Osteoblast (primary cell): ENCODE measurements at places on chromosomes 2 and 18.

GRCh38 chr18:44830581-44830980, 149.9 kb downstream of the SETBP1 start:
- no peaks in the 10 kb centered on the region for H3K27me3 ChIP-seq
- H3K4me3 ChIP-seq = no peak overlapping the region
- H3K27ac ChIP-seq = no peak overlapping the region
- no peaks in the 10 kb centered on the region for H3K36me3 ChIP-seq

GRCh38 chr2:65554765-65555591, 122.6 kb upstream of the SPRED2 start:
- no peaks in the 10 kb centered on the region for H3K27me3 ChIP-seq
- no peak overlapping the region for H3K27ac ChIP-seq
- no peak overlapping the region for H3K4me3 ChIP-seq
- H3K4me1 ChIP-seq = peaks cover 17% of the 10 kb centered on the region
- no peaks in the 10 kb centered on the region for H3K36me3 ChIP-seq

DNA sequence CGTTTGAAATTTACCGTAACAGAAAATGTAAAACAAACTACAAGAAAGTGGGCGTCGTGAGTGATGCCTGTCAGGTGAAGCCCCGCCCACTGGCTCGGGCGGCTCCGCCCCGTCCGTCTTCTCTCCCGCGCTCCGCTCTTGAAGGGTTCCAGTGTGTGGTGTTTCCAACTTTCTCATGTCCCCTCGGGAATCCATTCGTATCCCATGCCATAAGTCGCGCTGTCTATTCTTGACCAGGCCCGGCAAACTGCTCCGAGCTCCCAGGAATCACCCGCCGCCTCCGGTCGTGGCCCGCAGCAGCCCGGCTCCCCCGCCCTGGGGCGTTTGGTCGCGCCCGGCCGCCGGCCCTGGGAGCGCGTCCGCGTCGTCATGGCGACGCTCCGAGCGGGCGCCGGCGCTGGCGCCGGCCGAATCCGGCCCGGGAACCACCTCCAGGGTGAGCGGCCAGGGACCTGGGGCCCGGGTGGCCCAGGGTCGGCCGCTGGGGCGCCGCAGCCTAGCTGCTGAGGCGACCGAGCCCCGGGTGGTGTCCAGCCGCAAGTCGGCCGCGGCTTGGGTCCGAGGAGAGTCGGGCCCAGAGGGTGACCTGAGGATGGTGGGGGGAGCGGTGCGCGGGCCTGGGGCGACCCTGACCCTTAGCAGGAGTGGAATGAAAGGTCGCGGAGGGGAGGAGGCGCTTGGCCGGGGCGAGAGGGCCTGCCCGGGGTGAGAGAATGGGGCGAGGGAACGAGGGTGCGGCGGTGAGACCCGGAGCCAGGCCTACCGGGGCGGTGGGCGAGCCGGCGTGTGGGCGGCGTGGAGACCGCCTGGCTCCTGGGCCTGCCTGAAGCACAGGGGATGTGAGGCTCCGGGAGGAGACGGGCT, at the start of gene CFAP221:
CFAP221 (plus strand) TSS at position 375 of the 864 bp plus-strand sequence. CDS start 1,683 bp downstream, outside the sequence.
- H3K27me3 ChIP-seq = peaks cover 36% of the 10 kb centered on the region
- H3K4me1 ChIP-seq = peaks cover 13% of the 10 kb centered on the region
- DNase-seq = peak; percentile 95
- no peak within 1 kb of the TSS for H3K27ac ChIP-seq

DNA sequence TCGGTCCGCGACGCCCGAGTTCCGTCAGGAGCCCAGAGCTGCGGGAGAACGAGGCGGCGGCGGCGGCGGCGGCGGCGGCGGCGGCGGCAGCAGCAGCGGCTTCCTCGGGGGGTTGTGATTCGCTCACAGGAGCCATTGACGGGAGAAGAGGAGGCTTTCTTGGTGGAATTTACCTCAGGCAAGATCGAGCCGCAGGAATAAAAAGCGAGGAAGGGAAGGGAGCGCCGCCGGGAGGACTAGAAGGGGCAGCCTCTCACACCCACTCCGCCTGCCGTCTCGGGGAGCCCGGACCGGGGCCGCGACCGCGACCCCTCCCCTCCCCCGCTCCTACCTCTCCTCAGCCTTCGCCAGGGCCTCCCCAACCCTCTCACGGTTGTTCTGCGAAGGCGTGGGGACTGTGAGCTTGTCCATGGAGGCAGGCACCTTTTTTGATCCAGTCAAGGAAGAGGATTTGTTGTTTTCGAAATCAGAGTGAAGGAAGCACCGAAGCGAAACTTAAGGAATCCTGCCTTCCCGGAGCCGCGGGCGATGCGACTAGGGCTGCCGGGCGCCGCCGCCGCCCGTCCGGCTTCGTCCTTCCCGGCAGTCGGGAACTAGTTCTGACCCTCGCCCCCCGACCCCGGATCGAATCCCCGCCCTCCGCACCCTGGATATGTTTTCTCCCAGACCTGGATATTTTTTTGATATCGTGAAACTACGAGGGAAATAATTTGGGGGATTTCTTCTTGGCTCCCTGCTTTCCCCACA, 506 bp downstream of the BMPR2 start:
- H3K4me3 ChIP-seq = peak overlapping the region; percentile 98
- no peak for DNase-seq
- H3K4me1 ChIP-seq = peaks cover 19% of the 10 kb centered on the region
- H3K36me3 ChIP-seq = no peaks in the 10 kb centered on the region
- peak overlapping the region; percentile 85 for H3K27ac ChIP-seq
- no peaks in the 10 kb centered on the region for H3K27me3 ChIP-seq

DNA sequence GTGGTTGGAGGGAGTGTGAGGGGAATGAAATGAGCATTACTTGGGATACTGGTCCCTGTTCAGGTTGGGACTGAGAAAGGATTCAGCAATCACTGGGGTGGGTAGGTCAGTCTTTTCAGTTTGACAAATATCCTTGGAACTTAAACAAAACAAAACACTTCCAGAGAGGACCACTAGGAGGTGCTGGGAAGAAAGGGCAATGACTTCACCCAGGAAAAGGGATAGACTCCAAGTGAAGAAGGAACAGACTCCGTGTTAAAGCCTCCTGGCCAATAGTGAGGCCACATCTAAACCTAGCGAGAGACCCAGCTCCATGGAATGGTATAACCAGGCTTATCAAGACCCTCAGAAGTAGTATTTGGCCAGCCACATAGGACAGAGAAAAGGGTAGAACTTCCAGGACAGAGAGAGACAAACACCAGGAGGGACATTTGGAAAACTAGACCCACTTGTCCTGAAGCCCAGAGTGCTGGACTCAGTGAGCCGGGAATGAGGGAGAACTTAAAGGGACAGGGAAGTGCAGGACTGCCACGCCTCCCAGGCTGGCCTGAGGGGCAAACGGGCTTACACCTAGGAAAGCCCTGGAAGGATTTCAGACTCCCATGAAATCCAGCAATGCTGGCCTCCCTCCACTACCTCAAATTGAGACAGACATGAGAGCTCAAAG, 19.6 kb upstream of the KCNG3 start:
- no peaks in the 10 kb centered on the region for H3K36me3 ChIP-seq
- H3K4me3 ChIP-seq = no peak overlapping the region
- no peaks in the 10 kb centered on the region for H3K4me1 ChIP-seq
- no peak overlapping the region for H3K27ac ChIP-seq
- H3K27me3 ChIP-seq = no peaks in the 10 kb centered on the region

DNA sequence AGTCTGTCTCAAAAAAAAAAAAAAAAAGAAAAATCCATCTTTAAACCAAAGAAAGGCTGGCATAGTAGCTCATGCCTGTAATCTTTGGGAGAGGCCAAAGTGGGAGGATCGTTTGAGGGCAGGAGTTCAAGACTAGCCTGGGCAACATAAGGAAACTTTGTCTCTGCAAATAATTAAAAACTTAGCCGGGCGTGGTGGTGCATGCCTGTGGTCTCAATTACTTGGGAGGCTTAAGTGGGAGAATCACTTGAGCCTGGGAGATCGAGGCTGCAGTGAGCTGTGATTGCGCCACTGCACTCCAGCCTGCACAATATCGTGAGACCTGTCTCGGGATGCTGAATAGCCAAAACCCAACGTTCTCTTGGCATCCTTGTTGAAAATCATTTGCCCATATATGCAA, 6.1 kb downstream of the CNOT11 start:
- no peak overlapping the region for H3K27ac ChIP-seq
- no peak for DNase-seq
- H3K4me3 ChIP-seq = no peak overlapping the region
- peaks cover 10% of the 10 kb centered on the region for H3K4me1 ChIP-seq

- no peaks in the 10 kb centered on the region for H3K27me3 ChIP-seq
- H3K4me1 ChIP-seq = peaks cover 37% of the 10 kb centered on the region
- DNase-seq = peak; percentile 96
- no peaks in the 10 kb centered on the region for H3K36me3 ChIP-seq
Observed at GRCh38 chr18:48872234-48873145, 78.3 kb downstream of the SMAD7 start.

DNA sequence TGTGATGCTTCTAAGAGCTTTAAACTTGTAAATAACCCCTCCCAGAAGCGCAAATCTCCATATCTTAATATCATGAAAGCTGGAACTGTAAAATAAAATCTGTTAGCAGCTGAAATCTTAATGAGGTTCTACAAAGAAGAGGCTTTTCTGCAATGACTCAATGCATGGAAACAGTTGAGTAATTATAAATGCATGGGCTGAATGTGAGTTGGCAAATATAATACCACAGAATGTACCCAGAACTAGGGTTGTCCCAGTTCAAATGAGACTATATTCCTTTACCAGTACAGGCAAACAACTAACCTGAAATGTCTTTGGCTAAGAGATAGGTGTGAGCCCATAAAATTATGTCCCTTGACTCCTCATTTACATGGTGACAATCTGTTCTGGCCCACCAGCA, 52.9 kb downstream of the SATB2 start:
- peaks cover 28% of the 10 kb centered on the region for H3K36me3 ChIP-seq
- H3K4me3 ChIP-seq = no peak overlapping the region
- H3K27ac ChIP-seq = peak overlapping the region; percentile 66
- H3K27me3 ChIP-seq = no peaks in the 10 kb centered on the region
- DNase-seq = peak; percentile 58

GRCh38 chr2:71743995-71744675, 290.8 kb downstream of the DYSF start:
- H3K4me3 ChIP-seq = no peak overlapping the region
- no peak overlapping the region for H3K27ac ChIP-seq
- H3K27me3 ChIP-seq = peaks cover 3% of the 10 kb centered on the region
- no peaks in the 10 kb centered on the region for H3K36me3 ChIP-seq
- DNase-seq = no peak
- peaks cover 36% of the 10 kb centered on the region for H3K4me1 ChIP-seq

DNA sequence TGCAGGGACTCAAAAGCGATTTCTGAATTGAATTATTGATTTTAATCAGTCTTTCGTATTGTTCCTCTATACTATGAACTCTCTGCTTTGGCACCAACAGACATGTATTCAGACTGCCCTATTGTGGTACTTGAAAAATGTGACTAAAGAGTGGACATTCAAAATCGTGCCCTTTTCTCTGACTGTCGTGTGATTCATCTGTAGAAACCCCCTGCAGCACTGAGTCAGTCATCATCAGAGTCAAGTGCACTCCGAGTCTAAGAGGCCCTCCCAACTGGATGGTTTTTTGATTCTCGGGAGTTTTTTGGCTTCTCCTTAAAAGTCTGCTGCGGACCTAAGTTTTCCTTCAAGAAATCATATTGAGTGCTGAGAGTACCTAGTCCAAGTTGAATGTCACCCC, 96.4 kb upstream of the FOSL2 start:
- no peaks in the 10 kb centered on the region for H3K27me3 ChIP-seq
- peaks cover 62% of the 10 kb centered on the region for H3K4me1 ChIP-seq
- DNase-seq = peak; percentile 66
- no peak overlapping the region for H3K4me3 ChIP-seq
- H3K27ac ChIP-seq = peak overlapping the region; percentile 53

DNA sequence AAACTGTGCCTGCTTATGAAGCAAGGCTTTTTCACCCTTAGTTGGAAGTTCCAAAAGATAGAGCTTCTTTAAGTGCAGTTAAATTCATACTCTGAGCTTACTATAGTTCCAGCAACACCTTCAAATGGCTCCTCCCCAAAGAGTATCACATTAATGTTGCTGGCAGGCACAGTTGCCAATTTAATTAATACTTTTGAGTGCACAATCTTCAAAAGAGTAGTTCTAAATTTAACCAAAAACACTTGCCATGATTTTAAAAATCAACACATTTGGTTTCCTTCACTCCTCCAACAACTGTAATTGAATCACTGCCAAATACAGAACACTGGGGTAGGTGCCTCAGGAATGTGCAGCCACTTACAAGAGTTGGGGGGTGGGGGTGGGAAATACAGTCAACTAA, 150.6 kb upstream of the UBE2E3 start:
- no peak for DNase-seq
- H3K27me3 ChIP-seq = no peaks in the 10 kb centered on the region
- no peak overlapping the region for H3K27ac ChIP-seq
- H3K4me1 ChIP-seq = no peaks in the 10 kb centered on the region

GRCh38 chr2:143685421-143686078, 556.3 kb downstream of the ARHGAP15 start:
- H3K4me3 ChIP-seq = no peak overlapping the region
- no peaks in the 10 kb centered on the region for H3K27me3 ChIP-seq
- DNase-seq = no peak

DNA sequence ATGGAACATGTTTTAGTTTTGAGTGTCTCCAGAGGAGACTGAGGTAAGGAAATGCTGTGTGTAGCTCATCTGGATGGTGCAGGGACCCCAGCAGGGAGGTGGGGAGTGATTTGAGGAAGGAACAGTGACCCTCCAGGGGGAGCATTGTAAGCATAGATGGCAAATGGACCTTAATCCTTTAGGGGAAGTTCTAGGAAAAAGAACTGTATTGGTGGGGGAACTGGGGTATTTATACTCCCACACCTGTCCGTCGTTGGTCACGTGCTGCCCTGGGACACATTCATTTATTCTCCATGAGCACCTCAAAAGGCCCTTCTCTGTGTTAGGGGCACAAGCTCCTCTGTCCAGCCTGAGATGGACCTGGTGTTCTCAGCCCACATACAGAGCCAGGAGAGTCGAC, 233.9 kb upstream of the HDAC4 start:
- H3K4me1 ChIP-seq = no peaks in the 10 kb centered on the region
- no peaks in the 10 kb centered on the region for H3K27me3 ChIP-seq
- no peak overlapping the region for H3K4me3 ChIP-seq
- no peak for DNase-seq

DNA sequence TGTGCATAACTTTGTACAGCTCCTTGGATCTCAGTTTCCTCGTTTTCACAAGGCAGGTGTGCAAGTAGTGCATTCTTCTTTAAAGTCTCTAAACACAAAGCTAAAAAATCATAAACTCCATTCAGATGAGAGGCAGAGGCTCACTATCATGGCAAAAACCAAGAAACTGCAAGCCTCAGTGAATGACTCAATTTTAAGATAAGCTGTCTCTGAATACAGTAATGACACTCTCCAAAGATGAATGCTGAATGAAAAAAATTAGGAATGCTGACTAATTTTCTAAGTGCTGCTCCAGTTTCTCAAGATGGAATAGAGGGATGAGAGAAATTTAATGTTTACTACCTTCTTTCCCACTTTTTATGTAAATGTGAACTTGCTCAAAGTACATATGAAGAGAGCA, 17.2 kb downstream of the B4GALT6 start:
- no peaks in the 10 kb centered on the region for H3K36me3 ChIP-seq
- DNase-seq = peak; percentile 61
- H3K27me3 ChIP-seq = no peaks in the 10 kb centered on the region
- H3K4me3 ChIP-seq = peak overlapping the region; percentile 6

GRCh38 chr2:230209422-230210051, 10.2 kb downstream of the SP110 start:
- no peaks in the 10 kb centered on the region for H3K27me3 ChIP-seq
- no peak for DNase-seq
- no peak overlapping the region for H3K27ac ChIP-seq
